ENCODE measurements at places on chromosomes 6 and 20. TPM values are rescaled to one million over a fixed set of nuclear protein-coding genes. Genes with fewer than 3 reads are reported as not detected.
A peak's percentile ranks its signal among the peaks of the same experiment; 100 is the strongest.

- DNase-seq = peak; percentile 28
Observed at GRCh38 chr6:78910591-78911171, 43.3 kb downstream of the IRAK1BP1 start.

- no peak for DNase-seq
Observed at GRCh38 chr6:168885751-168886742, 367.6 kb downstream of the THBS2 start.

- no peak for DNase-seq
Observed at GRCh38 chr6:117791012-117791411, 115.7 kb downstream of the NUS1 start.

DNA sequence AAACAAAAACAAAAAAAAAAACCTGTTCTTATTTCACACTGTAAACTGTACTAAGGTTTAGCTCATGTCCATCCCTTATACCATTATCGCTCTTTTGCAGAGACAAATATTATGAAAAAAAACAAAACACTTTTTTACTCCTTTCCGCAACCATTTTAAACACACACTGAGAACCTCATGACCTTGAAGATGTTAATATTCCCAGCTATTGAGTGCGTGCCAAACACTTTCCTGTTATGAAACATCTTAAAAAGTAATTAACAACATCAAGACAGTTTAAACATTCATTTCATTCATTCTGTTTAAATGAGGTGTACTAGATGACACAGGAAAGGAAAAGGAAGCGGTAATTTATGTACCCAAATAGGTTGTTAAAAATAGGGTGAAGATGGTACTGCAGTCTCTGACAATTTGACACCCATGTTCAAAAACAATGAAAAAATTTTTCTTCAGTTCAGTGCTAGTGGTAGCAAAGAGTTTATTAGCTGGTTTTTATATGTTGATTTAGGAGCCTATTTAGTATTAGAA is 3.9 kb upstream of the ARHGAP18 start:
- DNase-seq = no peak

The HRH3 gene
- total RNA-seq = not detected

DNA sequence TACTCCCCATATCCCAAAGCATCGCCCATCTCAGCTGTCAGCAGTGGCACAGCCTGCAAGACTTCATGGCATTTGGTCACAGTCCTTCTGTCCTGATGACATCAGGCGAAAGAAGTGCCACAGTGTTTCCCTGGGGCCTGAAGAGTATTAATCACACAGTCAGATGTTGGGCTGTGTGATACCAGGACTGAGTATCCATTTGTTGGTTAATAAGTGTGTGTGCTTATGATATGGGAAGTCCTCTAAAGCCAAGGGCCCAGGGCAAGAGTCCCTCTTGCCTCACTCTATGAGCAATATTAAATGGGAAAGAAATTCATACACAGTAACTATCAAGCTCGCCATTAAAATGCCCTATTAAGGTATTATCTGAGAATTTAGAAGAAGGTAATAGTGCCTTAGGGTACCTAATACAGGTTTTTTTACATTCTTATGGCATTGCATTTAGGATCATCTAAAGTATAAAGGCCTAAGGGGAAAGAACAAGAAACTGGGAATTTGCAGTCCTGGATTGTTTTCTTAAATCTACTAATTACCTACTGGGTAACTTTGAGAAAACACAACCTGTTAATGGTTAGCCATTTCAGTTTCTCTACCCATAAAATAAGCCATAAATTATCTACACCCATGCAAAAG is 204.1 kb upstream of the PREP start:
- no peak for DNase-seq

Measured in left ventricle myocardium inferior (tissue), 1 donor.